ENCODE measurements at places on chromosomes 4 and X.

- DNase-seq, result no peak
Measured at GRCh38 chr4:8912089-8912455, 40.4 kb upstream of the HMX1 start.

DNA sequence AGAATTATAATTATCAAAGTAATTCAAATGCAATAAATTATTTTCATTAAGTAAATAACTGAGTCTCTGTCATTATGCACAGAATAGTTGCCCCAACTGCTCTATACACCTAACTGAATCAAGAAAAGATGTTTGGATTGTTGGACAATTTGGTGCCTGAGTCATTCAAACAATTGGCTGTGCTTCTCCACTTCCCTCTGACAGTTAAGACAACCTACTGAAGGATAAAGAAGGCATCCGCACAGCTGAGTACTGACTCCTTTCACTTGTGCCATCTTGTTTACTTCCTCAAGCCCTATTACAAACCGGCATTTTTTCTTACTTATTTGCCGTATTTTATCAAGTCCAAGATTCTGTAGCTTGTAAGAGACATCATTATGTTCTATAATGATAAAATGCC lies 110.6 kb upstream of the C1QTNF7 start:
- DNase-seq, result peak; percentile 49

DNA sequence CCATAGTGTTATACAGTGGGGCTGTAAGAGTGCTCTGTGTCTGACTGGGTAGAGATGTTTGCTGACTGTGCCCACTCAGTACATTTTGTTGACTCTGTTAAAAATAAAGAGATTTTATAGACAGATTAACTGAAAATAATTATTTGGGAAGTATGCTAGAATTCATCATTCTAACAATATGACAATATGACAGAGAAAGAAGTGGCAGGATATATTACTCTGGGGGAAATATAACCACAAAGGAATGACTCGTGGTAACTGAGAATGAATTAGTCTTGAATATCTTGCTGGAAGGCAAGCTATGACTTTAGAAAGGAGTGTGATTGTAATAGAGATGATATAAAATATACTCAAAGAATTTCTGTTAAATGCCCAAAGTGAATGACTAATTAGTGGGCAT lies 46.8 kb downstream of the TMEM165 start:
- no peak for DNase-seq

GRCh38 chrX:155108427-155108826 lies 37.1 kb downstream of the BRCC3 start:
- DNase-seq, result no peak
